ENCODE measurements at places on chromosomes 2 and 18.

GRCh38 chr2:230751062-230751461, 38.4 kb downstream of the CAB39 start:
- DNase-seq, result no peak

DNA sequence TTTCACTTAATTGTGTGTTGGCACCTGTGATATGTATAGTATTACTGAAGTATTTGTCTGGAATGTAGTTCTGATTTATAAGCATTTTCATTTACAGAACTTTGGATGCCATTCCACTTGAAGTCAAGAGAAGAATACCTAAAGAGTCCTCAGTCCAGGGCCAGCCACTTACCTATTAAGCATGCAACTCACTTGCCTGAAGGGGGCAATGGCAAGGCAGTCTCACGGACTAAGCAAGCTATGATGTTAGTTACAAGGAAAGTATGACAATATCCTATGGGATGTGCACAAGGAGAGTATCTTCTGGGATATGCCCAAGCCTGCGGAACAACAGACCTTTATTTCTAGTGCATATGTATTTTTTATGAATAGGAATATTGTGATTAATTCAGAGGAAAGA, 369.4 kb upstream of the GCFC2 start:
- DNase-seq, result no peak

DNA sequence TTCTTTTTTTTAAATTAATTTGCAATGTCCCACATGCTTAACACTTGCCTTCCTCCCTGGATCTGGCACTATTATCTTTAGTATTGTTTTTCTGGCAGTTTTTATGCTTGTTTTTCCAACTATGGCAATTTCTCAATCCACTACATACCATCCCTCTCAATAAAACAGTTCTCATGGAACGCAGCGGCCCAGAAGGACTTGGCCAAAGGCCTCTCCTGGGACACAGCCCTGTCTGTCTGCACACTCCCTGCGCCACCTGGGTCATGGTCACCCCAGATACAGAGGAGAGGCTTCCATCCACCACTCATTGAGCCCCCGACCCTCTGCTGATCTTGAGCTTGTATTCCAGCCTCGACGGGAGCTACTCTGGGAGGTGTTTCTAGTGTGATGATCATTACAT, 91.2 kb downstream of the TWIST2 start:
- DNase-seq, result no peak

DNA sequence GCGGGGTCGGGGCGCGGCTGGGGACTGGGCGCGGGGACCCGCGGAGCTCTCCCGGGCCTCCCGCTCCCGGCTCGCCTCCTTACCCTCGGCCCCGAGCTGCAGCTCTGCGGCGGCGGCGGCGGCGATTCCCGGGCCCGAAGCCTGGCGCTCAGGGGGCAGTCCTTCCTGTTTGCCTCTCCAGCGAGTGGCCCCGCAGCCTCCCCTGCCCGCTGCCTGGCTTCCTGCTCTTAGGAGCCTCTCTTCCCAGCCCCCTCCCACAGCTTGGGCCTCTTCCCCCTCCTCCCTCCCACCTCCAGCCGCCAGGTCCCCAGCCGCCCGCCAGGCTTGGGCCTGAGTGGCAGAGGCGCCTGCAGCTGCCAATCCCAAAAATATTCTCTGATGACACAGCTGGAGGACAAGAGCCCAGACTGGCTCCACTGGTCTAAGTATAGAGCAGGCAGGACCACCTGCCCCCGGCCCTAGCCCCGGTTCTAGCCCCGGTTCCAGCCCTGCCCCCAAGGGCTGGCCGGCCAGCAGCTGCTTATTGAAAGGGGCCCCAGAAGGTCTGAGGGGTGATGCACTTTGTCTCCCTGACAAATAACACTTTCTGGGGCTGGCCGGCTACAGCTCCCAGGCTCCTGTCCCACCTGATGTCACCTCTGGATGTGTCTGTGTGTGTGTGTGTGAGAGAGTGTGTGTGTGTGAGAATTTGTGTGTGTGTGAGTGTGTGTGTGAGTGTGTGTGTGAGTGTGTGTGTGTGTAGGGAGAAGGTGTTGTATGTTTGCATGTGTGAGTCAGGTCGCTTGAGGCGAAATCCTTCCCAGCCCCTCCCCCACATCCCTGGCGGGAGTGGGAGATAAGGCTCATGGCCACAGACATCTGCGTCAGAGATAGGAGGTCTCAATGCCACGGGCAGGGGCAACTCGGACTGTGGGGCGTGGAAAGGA, at the start of gene OBSL1:
Gene OBSL1, minus strand, starts transcription at position 229 of the 926 bp plus-strand sequence. CDS start 307 bp downstream, outside the sequence.
- peak; percentile 15 for DNase-seq

DNA sequence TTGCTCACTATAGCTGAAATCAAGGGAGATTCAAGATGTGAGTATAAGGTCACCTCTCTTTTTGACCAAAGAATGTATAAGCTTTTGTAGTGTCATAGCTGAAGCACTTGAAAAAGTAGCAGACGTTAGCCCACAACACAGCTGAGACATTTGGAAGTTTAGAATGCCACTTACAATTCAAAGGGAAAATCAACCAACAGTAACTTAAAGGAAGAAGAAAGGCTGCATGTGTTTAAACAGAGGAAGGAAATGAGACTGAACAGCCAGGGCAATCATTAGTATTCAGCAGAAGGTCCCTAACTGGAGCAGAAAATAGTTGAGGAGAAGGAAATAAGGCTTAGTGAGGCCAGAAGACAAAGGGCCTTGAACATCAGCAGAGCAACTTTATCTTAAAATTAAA, 23.5 kb upstream of the SCG2 start:
- no peak for DNase-seq

DNA sequence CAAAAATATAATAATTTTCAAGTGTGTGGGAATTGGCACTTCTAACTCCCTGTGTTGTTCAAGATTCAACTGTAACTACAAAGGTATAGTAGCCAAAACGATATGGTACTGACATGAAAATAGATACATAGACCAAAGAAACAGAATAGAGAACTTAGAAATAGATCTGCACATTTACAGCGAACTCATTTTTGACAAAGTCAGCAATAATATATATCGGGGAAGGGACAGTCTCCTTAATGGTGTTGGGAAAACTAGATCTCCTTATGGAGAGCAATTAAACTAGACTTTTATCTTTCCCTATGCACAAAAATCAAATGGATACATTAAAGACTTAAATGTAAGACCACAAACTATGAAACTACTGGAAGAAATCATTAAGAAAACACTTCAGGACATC, 1530.6 kb upstream of the SLC39A10 start:
- no peak for DNase-seq

DNA sequence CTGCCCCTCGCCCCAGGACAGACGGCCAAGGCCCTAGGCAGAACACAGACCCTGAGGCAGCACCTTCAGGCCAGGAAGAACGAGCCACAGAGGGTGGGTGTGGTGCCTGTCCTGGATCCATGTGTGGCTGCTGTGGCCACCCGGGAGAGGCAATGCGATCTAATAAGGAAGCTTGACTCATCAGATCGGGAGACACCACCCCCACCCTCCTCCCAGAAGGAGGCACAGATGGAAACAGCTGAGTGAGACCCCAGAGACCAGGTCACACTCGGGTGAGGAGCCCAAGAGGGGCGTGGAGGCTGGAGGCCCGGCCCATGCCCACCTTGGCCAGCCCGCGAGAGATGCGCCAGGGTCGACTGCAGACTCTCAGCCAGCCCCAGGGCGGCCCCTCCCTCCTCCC, 20.3 kb downstream of the KCNG2 start:
- DNase-seq, result no peak

- DNase-seq, result no peak
These were observed 163.2 kb downstream of the WDPCP start for GRCh38 chr2:63425079-63425416.

DNA sequence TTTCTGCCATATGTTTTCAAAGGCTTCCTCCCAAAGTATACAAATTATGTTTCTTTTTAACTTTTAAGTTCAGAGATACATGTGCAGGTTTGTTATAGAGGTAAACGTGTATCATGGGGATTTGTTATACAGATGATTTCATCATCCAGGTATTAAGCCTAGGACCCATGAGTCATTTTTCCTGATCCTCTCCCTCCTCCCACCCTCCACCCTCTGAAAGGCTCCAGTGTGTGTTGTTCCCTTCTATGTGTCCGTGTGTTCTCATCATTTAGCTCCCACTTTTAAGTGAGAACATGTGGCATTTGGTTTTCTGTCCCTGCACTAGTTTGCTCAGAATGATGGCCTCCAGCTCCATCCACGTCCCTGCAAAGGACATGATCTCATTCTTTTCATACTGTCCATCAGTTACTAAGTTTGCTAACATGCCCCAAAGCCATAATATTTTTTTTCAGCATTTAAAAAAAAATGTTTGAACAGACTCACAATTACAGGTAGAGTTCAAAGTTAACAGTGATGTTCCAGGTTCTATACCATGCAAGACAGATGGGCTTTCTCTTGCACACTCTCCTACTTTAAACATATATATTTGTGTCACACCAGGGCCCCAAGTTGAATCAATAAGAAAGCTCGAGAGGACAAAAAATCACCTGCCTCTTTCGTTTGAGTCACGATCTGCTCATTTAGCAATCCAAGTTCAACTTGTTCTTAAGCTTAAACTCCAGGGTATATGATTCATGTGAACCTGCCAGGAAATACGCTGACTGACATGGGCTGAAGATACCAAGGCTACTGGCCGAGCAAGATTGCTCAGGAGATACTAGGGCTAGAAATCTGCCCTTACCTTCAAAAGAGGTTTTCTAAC, 77.6 kb downstream of the AP1S3 start:
- DNase-seq, result no peak

DNA sequence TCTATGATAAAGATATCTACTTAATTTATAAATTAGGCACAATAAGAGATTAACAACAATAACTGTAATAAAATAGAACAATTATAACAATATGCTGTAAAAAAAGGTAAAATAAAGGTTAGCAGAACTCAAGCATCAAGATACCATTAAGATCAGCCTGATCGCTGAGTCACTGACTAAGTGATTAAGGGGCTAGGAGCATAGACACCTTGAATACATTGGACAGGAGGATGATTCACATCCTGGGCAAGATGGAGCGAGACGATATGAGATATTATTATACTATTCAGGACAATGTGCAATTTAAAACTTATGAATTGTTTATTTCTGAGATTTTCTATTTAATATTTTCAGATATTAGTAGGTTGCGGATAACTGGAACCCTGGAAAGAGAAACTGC, 1277.8 kb upstream of the ZEB2 start:
- no peak for DNase-seq

DNA sequence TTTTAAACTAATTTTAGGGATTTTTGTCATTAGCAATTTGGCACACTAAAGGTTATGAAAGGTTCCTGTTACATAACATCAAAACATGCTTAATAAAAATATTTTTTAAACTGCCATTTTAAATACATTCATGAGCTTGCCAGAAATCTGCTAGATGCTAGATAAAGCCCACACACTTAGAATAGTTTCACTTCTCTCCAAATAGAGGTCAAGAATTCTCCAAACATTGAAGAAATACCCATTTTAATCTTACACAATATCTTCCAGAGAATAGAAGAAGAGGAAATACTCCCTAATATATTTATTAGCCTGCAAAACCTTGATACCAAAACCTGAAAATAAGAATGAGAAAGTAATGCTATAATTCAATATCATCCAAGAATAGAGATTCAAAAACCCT, 247.5 kb downstream of the PTH2R start:
- no peak for DNase-seq

Measured in NCI-H2029 treated with DMSO at 0.1 percent for 48 hours (cell line).